ENCODE measurements at places on chromosomes 1 and 21.

DNA sequence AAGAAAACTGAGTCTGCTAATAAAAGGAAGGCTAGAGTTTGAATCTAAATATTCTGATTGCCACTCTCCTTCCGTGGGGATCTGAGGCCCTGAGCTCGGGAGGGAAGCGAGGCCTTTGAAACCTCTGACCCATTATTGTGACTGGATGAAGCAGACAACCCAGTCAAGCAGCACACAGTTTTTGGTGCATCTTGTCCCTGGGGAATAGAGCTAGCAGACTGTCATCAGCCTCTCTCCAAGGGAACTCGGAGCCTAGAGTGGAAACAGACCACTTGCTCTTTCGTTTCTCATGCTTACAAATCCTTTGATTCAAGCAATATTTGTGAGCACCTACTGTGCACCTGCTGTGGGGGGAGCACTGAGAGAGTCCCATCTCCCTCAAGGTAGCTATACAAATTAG is 133.2 kb upstream of the KLHDC7A start:
- peak; percentile 3 for DNase-seq

DNA sequence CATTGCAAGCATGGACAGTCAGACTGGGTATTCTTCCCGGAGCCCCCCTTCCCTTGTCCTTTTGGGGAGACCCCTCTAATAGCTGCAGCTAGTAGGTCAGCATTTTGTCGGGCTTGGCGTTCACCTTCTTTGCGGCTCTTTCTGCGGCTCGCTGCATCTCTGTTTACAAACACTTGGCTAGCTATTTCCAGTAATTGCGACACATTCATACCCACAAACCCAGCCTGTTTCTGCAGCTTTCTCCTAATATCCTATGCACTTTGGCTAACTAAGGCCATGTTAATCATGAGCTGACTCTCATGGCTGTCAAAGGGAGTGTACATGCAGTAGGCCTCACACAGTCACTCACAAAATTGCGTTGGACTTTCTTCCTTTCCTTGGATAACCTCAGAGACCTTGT is 716.4 kb downstream of the AMY1C start:
- DNase-seq: no peak

- no peak for DNase-seq
Observed at GRCh38 chr1:108719656-108720435, 7.1 kb downstream of the FNDC7 start.

GRCh38 chr1:116375887-116376728 is 3.1 kb downstream of the ATP1A1 start:
- no peak for DNase-seq

GRCh38 chr1:225974454-225974853 is 24.7 kb downstream of the SDE2 start:
- no peak for DNase-seq

- DNase-seq: no peak
Observed at GRCh38 chr21:26756491-26757159, 88.6 kb downstream of the ADAMTS1 start.

GRCh38 chr1:231918239-231919015 is 291.8 kb downstream of the DISC1 start:
- DNase-seq: no peak

- DNase-seq: no peak
Observed at GRCh38 chr1:5910666-5911065, 81.6 kb downstream of the NPHP4 start.

DNA sequence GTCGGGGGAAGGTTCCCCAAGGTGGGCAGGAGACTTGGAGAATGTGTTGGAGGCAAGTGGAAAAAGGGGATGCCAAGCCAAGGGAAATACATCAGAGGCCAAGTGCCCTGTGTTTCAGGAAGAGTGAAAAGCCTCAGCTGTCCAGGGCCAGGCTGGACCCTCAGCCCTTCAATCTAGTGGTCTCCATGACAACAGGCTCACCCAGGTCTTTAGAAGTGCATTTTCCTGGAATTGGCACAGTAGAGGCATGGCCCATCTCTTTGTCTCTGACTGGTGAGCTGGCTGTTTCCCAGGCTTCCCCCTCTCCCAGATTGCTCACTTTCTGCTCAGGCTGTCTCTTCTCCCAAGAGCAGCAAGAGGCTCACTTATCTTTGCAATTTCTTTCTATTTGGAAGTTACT is 10.4 kb upstream of the RHBG start:
- DNase-seq: no peak

DNA sequence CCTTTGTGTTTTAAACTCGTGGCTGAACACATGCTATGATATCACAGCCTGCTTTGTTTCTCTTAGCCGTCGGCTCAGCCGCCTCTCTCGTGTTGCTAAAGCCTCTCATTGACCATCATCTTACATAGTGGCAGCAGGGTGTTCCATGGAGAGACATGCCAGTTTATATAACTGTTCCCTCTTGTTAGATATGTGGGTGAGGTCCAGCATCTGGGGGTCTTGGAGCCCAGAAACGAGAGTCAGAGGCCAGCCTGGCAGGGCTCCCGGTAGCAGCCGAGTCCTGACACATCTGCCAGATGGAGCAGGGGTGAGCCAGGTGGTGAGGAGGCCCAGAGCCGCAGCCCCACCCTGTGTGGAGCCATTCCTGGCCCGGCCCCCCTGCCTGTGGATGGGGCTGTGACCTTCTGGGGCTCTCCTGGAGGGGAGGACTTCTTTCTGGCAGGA is 11.9 kb downstream of the PODN start:
- no peak for DNase-seq

GRCh38 chr1:50424884-50425375 is 1.7 kb upstream of the DMRTA2 start:
- DNase-seq: no peak
